ENCODE measurements at places on chromosomes 2 and 18.

DNA sequence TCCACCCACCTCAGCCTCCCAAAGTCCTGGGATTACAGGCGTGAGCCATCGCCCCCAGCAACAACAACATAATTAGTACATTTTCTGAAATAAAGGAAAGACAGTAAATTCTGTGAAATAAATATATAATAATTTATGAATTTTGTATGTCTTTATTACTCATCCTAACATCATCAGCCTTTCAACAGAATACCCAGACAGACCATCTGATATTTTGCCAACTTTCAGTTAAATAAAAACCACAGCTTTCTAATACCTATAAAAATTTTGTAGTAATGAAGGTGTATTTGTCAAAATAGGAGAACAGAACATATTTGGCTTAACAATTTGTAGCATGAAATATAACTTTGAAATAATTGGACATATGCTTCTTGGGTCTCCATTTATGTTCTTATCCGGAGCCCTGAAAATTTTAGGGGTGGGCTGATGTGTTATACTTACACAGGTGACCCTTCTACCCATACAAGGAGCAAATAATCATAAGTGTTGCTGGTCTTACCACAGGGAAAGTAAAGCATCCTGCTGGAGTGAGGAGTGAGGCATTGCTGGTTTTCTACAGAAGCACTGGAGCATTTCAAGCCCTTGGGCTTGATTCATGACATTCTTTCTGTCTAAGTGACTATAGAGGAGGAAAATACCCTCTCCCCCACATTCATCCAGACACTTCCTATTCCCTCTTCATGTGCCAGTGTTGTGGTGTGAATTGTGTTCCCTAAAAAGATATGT is 99.3 kb downstream of the SPOPL start:
- DNase-seq, result no peak

- DNase-seq, result no peak
Measured at GRCh38 chr2:176136374-176137251, 7.1 kb downstream of the HOXD8 start.

DNA sequence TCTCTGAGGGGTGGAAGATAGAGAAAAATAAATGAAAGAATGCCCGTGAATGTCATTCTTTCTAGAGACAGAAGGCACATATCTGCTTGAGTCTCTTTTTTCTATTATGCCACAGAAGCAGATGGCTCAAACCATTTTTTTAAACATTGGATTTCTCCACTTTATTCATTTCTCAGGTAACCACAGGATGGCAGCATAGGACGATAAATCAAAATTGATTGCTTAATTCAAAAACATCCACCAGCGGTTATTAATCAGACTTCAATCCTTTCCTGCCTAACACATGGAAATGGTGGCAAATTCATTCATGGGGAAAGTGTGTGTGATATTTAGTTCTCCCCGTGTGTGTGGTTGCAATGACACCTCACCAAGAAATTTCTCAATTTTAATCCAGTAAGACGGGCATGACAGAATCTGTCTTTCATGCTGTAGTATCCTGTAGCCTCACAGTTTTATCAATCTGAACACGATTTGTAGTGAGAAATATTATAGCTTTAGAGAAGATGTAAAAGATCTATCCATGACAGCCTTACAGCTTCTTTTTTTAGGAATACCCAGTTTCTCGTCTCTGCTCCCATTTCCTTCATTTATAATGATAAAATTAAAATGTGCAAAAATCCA is 72.2 kb downstream of the DSC3 start:
- no peak for DNase-seq

DNA sequence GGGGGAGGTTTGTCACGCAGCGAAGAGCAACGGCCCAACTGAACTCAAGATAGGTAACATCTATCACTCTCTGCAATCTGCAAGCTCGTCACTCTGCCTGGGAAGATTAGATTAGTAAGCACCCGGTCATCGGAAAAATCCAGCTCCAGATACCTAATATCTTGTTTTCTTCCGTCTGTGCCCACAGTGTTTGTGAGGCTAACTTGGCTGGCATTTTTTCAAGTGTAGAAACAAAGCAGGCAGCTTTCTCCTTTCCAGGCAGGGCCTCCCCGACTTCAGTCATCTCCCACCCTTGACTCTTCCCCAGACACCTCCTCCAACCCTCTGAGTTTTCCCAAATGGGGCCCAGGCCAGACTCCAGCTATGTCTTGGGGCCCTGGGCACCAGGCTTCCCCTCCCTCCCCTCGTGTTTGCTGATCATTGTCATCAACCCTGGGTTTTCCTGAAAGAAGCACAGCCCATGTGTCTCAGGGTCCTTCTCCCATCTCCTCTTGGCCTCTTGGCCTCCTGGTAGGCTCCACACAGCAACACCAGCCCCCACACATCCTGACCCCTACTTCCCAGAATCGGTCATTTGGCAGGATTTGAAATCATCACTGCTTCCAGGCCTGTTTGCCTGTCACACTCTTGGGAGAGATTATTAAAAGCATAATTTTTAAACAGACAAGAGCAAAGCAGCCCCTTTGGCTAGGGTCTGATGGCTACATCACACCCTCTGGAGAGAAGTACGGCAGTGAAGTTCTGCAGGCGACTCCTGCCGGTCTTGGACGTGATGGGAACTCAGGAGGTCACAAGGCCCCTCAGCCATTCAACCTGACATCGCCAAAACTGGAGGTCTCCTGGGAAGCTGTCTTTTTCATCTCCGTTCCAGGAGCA is 144.9 kb upstream of the ID2 start:
- DNase-seq, result no peak

DNA sequence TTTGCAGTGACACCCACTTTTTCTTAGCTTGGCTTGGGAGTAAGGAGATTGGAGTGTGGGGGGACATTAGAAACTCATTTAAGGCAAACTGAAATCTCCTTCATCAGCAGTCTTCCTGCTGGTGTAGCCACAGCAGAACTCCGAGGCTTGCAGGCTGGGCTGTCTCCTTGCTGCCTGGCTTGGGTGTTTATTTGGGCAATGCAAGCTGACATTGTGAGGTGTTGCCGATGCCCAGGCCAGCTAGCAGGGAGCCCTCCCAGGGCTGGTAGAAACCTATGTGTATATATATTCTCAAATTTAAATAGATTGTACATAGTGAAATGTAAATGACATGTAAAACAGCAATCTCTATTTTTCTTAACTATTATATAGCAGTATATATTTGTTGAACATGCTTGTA is 11.8 kb downstream of the GDF7 start:
- no peak for DNase-seq

Data from CD4-positive, alpha-beta T cell treated with Interferon gamma for 1 hour (primary cell).